SW 1271 (cell line): ENCODE measurements at places on chromosomes 13 and 19.

DNA sequence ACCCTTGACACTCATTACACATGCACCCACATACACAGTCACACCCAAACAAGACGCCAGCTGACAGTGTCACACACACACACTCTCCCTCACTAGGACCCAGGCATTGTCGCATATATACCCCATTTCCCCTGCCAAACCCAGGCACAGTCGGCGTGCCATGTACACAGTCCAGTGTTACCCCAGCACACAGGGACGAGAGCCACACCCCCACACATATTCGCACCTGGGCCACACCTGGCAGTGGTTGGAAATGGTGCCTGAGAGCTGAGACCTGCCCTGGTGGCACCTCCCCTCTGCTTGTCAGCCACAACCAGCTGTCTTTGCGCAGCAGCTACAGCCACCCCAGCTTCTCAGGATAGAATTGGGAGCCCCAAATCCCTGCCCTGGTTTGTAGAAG lies 9.0 kb downstream of the NFIX start:
- DNase-seq, result no peak

DNA sequence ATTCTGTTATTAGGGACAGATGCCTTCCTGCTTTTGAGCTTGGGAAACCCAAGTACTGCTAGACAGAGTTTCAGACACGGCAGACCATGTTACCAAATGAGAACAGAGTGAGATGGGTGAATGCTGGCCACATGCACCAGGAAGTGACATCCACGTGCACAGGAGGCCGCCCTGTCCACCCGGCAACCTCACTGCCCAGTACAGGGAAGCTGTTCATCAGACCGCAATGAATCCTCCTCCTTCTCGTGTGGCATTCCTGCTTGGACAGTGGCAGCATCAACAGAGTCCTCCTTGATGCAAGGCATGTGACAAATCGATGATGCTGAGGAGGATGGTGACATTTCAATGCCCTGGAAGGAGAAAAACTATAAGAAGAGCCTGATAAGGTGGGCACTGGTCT lies 191.0 kb upstream of the SOX1 start:
- DNase-seq, result no peak

- no peak for DNase-seq
These were observed 8.8 kb downstream of the ZIC2 start for GRCh38 chr13:99990126-99990977.

- no peak for DNase-seq
These were observed 148.1 kb downstream of the VWA8 start for GRCh38 chr13:41812851-41813250.

- peak; percentile 34 for DNase-seq
These were observed 46.8 kb downstream of the PTPRS start for GRCh38 chr19:5293612-5294378.

- no peak for DNase-seq
These were observed 30.3 kb downstream of the RASA3 start for GRCh38 chr13:114102131-114102520.

GRCh38 chr19:36046443-36047050 lies 7.5 kb downstream of the THAP8 start:
- DNase-seq, result no peak

- DNase-seq, result no peak
These were observed 764.9 kb downstream of the LIG4 start for GRCh38 chr13:107450431-107450830.

DNA sequence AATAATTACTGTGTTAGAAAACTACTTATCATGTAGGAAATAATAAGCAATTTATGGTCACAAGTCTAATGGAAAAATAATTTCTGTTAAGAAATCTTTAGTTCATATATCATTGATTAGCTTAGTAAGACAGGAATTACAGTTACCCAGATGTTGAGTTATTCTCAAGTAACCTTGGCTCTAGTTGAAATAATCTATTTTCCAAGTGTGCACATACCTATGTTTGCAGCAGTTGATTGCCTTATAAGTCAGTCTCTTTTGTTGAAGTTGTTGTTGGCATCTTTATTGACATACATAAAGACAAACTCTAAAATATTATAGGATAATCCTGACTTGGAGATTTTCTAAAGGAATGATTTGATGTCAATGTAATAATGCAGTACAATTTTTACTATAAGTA lies 511.4 kb upstream of the KLF12 start:
- DNase-seq, result no peak

DNA sequence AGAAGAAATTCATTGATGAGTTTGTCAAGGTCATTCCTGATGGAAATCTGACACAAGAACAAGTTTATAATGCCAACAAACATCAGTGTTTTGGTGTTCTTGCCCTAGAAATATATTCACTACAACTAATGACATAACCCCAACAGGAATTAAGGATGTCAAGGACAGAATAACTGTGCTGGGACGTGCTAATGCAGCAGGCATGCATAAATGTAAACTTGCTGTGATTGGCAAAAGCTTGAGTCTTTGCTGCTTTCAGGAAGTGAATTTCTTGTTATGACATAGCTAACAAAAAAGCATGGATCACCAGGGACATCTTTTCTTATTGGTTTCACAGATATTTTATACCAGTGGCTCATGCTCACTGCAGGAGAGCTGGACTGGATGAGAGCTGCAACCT lies 144.6 kb downstream of the KCTD12 start:
- no peak for DNase-seq

DNA sequence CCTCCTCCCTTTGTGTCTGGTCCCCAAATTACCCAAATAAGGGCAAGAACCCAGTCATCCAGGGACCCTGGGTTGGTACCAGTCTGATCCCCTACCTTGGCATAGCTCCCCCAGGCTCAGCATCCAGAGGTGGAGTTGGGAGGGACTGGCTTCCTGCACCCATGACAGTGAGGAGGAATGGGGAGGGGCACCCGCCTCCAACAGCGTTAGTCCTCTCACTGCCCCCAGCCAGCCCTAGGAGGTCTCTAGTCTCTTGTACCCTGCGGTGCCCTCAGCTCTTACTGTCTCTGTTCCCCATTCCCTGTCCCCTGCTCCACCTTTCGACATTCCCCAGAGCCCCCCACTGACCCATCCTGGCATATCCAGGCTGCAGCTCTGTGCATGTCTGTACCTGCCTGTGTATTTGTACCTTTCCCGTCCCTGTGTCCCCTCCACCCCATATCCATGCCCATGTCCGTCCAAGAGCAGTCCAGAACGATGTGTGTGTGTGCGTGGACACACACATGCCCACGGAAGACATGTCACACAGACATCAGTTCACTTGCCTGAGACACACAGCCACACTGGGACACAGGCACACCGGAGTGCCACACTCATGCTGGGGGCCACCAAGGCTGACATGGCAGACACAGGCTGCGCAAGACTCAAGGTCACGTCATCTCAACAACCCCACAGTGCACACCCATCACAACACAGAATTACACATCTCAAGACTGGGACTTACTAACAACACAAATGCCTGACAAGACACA lies 17.8 kb downstream of the ERFL start:
- no peak for DNase-seq

GRCh38 chr13:49938921-49939320 lies 2.8 kb upstream of the SPRYD7 start:
- no peak for DNase-seq

GRCh38 chr19:38502410-38503076 lies 69.1 kb downstream of the RYR1 start:
- DNase-seq, result no peak

DNA sequence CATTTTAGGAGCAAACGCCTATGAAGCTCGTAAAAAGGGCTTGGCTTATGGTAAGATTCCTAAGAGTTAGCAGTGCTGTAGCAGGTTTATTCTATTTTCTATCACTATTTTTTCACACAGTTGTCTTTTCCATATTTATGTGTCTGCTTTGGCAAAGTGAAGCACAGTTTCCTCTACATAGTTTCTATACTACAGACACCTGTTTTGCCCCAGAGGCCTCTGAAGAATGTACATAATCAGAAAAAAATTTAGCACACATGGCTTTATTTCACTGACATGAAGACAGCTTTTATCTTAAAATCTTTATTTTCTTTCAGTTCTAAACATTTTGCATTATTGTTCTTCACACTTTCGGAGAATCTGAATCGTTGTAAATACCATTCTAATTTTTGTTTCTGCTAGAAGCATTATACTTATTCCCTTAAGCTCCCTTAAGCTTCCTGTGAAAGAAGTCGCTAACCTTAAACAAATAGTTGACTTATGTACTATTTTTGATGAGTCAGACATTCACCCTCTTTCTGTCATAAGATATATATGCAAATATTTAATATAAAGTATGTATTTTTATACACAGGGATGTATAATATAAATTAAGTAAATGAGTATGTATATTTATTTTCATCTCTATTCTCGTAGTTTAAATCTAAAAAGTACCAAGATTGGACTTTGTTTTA lies 816.0 kb downstream of the OLFM4 start:
- no peak for DNase-seq

GRCh38 chr13:31223640-31224039 lies 23.9 kb downstream of the B3GLCT start:
- DNase-seq, result no peak

GRCh38 chr19:12769689-12770088 lies 5.7 kb downstream of the HOOK2 start:
- DNase-seq, result no peak

- DNase-seq, result no peak
These were observed 62.9 kb upstream of the MCF2L start for GRCh38 chr13:112905990-112906641.

- DNase-seq, result no peak
These were observed 8.2 kb downstream of the PKN1 start for GRCh38 chr19:14441041-14441938.

DNA sequence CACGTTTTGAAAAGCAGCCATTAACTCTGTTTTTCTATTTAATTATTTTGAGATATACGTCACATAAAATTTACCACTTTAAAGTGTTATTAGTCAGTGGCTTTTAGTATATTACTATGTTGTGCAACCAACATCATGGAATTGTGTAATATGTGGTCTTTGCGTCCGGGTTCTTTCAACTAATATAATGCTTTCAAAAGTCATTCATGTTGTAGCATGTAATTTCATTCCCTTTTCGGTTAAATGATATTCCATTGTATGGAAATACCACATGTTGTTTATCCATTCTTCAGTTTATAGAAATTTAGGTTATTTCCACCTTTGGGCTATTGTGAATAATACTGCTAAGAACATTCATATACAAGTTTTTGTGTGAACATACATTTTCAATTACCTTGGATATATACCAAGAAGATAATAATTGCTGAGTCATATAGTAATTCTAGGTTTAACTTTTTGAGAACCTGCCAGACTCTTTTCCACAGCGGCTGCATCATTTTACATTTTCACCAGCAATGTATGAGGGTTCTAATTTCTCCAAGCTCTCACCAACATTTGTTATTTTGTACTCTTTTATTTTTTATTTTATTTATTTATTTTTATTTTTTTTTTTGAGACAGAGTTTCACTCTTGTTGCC lies 28.1 kb upstream of the CLDN10 start:
- no peak for DNase-seq

DNA sequence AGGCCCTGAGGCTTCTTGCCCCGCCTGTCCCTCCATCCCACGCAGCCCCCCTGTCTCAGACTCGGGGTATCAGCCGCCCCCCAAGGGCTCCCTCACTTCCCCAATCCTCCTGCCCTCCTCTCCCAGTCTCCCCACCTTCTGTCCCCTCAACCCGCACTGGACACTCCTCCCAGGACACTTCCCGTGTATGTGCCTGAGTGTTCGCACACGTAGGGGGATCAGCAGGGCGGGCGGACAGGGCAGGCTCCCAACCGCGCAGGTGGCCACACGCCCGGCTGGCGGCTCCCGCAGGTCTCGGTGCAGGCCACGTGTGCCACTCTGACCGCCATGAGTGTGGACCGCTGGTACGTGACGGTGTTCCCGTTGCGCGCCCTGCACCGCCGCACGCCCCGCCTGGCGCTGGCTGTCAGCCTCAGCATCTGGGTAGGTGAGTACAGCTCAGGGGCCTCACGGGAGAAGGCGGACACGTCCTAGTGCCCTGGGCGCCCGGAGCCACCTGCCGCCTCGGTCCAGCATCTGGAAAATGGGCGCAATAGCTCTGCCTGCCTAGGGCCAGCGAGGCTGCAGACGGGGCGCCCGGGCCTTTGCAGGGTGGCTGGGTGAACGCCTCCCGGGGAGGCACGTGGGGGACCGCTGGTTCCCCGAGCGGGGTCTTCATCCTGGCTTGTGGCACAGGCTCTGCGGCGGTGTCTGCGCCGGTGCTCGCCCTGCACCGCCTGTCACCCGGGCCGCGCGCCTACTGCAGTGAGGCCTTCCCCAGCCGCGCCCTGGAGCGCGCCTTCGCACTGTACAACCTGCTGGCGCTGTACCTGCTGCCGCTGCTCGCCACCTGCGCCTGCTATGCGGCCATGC lies 2.3 kb downstream of the KISS1R start:
- no peak for DNase-seq

DNA sequence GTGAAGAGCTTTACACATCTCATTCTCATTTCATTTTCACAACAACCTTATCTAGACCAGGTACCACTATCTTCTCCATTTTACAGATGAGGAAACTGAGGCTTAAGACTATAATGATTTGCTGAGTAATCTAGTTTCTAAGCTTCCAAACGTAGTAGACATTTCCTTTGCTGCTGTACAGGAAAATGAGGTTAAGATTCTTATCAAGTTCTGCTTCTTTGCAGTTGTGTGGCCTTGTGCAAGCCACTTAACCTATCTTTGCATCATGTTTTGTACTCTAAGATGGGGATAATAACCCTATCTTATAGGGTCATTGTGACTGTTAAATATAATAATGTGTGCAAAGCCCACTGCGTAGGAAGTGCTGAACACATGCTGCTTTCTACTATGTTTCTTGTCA lies 307.9 kb downstream of the HS6ST3 start:
- DNase-seq, result no peak

DNA sequence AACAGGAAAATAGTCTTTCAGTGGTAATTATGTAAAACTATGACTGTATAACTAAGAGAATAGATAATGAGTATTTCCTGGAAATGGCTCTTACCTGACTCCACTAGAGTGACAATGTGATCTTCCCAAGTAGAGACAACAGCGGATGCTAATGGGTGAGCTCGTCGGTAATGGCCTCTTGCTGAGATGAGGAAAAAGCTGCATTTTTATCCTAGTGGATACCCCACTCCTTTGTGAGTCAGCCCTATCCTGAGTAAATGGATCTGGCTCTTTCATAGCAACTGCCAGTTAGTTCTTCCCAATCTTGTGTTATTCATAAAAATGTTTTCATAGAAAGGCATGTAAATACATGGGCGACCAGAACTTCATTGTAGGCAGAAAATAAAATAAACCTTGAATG lies 299.5 kb downstream of the NALCN start:
- no peak for DNase-seq

DNA sequence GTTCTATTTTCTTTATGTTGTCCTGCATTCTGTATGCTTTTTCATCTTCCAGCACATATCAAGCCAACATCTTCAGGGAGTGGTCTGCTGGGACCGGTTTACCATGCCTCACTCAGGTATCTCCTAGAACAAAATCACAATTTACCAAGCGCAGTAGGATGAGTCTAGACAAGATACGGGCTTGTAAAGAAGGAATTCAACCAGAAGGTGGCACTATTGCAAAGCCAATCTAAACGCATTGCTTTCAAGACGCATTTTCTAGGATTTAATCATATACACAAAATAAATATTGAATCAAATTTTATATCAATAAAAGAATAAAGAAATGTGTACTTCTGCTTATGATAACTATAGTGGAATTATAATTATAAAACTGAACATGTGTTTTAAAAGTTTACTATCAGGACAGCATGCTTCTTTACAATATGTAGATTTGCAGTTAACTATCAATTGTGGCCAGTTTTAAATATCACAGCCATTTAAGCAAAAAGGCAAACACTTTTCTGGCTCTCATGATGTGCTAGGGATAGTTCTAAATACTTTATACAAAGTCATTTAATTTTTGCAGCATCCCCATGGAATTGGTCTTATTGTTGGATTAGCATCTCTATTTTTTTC lies 16.1 kb upstream of the TPP2 start:
- DNase-seq, result peak; percentile 1

- DNase-seq, result no peak
These were observed 241.9 kb upstream of the IRS2 start for GRCh38 chr13:110028311-110028710.
